ENCODE measurements at places on chromosomes 3 and 15. TPM values are rescaled to one million over a fixed set of nuclear protein-coding genes. Genes with fewer than 3 reads are reported as not detected.

- no peak for DNase-seq
Measured at GRCh38 chr3:60010781-60011180, 961.0 kb upstream of the CFAP20DC start.

LXN gene
- 7.9 TPM for polyA plus RNA-seq

GRCh38 chr3:14562121-14562890 lies 22.2 kb upstream of the GRIP2 start:
- DNase-seq: no peak

GRCh38 chr3:190504354-190505125 lies 9.3 kb upstream of the IL1RAP start:
- peak; percentile 68 for DNase-seq

GRCh38 chr15:88243895-88244787 lies 12.4 kb downstream of the NTRK3 start:
- DNase-seq: no peak

DNA sequence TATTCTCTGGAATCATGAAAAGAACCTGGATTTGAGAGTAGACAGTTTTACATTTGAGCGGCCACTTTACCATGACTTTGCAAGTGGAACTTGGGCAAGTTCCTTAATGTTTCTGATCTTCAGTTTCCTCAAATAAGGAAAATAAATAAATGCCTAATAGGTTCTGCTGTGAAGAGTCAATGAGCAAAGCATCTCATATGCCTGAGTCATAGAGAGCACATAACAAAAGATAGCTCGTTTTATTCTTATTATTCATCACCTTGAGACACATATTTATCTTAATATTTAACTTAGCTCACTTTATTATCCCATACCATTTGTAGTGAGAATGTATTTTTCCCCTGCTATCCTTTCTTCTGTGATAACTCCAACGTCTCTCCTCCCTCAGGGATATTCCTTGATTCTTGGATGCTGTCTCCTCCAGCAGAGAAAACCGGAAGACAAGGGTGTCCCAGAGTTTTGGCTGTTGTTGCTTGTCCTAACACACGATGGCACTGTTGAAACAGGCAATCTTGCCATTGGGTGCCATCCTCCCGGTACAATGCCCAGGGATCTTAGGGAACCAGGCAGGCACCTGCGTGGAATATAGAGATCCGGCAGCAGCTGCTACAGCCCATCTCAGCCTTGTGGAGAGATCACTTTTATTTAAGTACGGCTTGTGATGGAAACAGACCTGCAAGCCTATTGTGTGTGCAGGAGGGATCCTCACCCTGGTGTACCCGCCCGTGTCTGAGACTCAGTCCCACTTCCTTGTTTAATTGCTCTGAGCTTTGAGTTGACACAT lies 33.3 kb upstream of the VPS33B start:
- DNase-seq: peak; percentile 68

DNA sequence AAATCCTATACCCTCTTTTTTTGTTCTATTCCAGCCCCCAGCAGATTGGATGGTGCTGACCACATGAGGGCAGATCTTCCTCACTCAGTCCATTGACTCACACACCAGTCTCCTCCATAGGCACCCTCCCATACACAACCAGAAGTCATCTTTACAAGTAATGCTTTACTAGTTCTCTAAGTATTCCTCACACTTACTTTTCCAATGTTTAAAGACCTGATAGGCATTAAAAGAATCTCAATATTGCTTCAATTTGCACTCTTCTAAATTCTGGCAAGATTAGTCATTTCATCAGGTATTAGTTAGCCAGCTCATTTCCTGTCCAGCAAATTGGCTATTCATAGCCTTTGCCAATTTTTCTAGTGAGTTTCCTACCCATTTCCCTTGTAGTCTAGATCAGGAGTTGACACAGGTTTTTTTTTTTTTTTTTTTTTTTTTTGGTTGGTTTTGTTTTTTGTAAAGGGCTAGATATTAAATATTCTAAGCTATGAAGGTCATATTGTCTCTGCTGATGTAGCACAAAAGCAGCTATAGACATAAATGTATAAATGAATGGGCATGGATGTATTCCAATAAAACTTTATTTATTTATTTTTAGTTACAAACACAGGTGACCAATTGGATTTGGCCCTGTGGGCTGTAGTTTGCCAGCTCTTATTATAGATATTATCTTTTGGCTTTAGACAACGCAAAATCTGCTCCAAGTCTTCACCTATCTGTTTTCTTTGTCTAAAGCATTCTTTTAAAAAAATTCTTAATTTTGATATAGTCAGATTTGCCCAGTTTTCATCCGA lies 76.1 kb downstream of the ABHD5 start:
- DNase-seq: peak; percentile 72

DPPA4 gene
- not detected for polyA plus RNA-seq

DNA sequence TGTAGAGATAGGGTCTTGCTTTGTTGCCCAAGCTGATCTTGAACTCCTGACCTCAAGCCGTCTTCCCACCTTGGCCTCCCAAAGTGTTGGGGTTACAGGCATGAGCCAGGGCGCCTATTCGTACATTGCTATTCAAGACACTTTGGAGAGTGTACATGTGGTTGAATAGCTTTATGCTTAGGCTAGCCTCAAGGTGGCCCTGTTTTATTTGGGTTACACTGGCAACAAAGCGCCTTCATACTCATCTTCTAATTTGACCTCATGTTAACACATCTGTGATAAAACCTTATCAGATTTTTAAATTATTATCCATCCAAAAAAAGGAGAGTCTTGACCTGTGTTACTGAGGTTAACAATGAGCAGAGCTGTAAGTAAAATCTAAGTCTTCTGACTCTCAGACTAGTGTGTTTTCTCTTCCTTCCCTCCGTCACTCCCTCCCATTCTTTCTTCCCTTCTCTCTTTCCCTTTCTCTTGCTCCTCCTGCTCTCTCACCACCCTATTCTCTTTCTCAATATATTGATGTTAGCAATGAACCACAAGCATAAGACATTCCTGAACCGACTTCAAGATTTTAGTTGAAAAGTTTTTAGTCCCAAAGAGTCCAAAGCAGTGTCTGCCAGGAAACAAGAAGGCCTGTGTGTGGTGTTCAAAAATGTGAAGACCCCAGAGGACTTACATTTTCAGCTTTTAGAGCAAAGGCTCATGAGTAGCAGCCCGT lies 603.7 kb upstream of the CFAP20DC start:
- no peak for DNase-seq

DNA sequence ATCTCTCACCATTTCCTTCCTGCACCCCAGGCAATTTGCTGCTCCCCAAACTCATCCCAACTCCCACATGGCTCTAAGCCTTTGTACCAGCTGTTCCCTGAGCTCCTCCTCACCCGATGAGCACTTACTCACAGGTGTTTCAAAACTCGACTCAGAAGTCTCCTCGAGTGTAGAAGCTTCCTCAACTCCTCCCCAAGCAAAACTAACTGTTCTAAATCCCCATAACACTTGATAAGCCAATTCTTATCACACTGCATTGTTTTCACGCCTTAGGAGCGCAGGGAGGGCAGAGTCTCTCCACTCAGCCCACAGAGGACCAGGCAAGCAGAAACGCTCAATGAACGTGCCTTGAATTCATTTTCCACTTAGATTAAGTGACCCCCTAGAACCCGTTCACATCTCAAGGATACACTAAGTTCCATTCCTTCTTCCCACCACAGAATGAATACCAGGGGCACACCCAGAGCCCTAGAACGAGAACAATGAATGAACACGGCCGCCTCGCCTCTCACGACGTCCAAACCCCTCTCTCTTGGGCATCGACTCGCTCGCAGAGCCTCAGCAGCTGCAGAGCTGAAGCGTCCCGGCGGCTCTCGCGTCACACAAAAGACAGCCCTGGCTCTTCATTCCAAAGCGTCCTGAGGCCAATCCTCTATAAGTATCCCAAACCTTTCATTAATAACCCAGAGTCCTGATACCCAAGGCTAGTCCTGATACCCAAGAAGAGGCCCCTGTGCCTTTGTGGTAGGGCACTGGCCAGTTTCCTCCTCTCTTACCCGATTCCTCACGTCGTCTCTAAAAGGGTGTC lies 1.1 kb downstream of the RAF1 start:
- DNase-seq: peak; percentile 65

- DNase-seq: no peak
Measured at GRCh38 chr15:88242586-88243555, 13.7 kb downstream of the NTRK3 start.

ARPP21 gene
- polyA plus RNA-seq: not detected

DNA sequence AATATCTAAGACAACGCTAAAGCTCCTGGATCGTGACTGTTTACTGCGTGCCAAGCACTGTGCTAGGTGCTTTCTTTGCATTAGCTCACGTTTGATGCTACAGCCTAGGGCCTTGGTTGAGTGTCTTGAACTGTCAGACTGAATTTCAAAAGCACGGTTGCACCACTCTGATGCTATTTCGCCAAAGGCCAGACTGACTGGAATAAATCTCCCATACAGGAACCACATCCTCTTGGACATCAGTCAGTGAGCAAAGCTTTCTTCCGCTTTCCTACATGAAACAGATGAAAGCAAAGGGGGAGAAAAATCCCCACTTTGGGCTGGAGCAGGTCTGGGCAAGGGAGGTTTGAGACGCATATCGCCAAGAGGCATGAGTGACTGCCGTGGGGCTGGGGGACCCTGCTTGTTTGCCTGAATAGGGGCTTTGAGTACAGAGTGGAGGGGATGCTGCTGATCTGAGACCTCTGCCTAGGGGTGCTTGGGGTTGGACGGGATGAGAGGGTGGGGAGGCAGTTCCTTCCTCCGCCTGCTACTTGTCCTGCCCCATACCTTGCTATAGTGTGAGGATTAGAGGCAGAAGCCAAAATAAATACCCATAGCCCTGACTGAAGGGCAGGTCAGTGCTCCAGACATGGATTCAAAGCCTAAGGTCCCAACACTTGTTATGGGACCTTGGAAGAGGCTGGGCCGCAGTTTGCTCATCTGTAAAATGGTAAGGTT lies 5.3 kb downstream of the FGD5 start:
- DNase-seq: no peak
